ENCODE measurements at places on chromosomes 4 and X. TPM values are rescaled to one million over a fixed set of nuclear protein-coding genes. Genes with fewer than 3 reads are reported as not detected.

Gene SSX4B
- not detected for total RNA-seq

Gene WDR17
- total RNA-seq, result 0.83 TPM

Gene BST1
- 5.3 TPM for total RNA-seq

Gene CT45A5
- not detected for total RNA-seq

Gene RPL36A
- 1,679 TPM for total RNA-seq

Gene SCML2
- 1.7 TPM for total RNA-seq

Gene TLR2
- under 0.01 TPM for total RNA-seq

DNA sequence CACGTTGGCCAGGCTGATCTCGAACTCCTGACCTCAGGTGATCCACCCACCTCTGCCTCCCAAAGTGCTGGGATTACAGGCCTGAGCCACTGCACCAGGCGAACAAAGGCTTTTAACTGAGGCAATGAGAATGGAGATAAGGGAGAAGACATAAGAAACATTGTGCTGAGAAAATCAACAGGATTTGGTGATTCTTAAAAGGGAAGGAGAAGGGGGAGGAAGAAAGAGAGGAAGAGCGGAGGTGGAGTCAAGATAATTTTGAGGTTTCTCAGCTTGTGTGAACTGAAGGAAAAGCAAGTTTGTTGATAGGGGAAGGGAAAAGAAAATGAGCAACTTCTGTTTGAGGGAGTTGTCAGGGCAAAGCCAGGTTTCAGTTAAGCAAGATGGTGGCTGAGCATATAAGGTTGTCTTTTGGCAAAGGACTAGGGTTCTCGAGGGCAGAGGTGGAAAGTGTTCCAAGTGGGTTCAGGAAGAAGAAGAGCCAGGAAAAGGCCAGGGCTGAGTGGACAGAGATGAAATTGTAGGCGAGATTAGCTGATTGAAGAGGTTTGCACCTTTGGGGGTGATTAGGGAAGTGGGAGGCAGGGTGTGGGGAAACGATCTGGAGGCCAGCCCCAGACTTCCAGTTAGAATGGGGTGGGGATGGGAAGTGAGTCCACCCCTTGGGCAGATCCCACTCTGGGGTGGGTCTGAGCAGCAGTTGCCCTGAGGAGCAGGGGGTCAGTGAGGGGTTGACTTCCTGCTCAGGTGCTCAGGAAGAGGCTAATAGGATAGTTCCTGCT lies 7.8 kb downstream of the DOCK11 start:
- DNase-seq, result no peak

- no peak for DNase-seq
Measured at GRCh38 chrX:80014141-80014940, at the start of gene TBX22. Gene TBX22 (plus strand): TSS chrX:80014753. CDS start chrX:80022270, 7,517 bp downstream.

DNA sequence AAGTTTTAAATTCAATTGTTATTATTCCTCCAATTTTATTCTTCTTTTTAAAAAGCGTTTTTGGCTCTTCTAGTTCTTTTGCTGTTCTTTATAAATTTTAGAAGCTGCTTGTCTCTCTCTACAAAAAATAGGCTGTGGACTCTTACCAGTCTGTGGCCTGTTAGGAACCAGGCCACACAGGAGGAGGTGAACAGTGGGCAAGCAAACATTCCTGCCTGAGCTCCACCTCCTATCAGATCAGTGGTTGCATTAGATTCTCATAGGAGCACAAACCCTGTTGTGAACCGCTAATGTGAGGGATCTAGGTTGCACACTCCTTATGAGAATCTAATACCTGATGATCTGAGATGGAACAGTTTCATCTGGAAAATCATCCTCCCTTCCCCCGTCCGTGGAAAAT lies 23.1 kb downstream of the JADE3 start:
- DNase-seq, result no peak

- DNase-seq, result no peak
Measured at GRCh38 chrX:112735147-112735546, 55.4 kb upstream of the LHFPL1 start.

DNA sequence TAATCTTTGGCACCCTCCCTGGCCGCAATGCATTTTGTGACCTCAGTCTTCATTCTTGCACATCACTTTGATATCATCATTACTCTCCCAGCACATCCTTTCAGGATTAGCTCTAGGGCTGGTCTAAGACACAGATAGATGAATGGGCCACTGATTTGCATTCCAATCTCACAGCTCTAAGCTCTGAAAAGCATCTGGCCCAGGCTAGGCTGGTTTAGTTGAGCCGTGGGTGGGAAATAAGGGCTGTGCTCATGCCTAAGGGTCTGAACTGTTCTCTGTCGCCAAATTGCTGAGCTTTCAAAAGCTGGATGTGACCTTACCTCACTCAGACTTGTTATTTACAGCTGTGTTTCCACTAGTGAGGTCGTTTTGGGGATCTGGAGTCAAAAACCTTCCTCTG lies 30.0 kb upstream of the SLC9A7 start:
- peak; percentile 65 for DNase-seq

DNA sequence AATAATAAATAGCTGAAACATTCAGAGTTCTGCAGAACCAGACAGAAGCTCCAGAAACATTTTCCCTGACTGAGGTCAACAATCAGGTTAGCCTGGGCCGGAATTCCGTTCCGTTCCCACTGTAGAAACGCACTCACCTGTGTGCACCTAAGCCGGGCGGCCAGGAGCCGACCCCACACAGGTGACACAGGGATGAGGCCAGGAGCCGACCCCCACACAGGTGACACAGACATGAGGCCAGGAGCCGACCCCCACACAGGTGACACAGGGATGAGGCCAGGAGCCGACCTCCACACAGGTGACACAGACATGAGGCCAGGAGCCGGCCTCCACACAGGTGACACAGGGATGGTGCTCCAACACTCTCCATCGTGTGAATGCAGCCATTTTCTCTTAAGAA lies 21.9 kb downstream of the FAT1 start:
- no peak for DNase-seq

DNA sequence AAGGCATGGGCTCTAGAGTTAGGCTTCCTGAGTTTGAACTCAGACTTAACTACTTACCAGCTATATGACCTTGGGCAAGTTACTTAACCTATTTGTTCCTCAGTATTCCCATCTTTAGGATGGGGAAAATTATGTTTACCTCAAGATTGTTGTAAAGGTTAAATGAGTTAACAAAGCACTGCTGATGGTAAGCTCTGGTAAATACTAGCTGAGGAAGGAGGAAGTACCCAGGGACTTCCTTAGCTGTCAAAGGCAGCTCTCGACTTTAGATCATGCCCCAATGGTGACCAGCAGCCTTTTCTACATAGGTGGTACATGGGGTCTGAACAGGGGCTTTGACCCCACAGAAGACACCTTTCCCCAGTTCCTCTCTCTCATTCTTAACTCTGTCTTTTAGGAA lies 20.1 kb downstream of the ATP7A start:
- DNase-seq, result no peak

DNA sequence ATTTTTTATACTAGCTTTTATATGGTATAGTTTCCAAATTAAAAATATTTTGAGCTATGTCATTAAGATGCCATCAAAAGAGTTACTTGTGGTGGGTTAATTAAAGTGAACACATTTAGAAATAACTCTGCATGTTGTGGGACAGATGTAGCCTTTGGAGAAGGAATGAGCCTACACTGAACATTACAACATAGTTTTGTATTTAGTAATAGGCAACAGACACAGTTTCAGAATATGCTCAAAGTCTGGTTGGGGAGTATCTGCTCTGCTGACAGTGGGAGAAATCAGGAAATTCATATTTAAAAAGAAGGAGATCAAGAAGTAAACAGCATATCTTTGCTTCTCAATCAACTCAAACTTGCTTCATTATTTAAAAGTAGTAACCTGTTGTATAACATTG lies 23.7 kb downstream of the EMCN start:
- DNase-seq, result peak; percentile 35

DNA sequence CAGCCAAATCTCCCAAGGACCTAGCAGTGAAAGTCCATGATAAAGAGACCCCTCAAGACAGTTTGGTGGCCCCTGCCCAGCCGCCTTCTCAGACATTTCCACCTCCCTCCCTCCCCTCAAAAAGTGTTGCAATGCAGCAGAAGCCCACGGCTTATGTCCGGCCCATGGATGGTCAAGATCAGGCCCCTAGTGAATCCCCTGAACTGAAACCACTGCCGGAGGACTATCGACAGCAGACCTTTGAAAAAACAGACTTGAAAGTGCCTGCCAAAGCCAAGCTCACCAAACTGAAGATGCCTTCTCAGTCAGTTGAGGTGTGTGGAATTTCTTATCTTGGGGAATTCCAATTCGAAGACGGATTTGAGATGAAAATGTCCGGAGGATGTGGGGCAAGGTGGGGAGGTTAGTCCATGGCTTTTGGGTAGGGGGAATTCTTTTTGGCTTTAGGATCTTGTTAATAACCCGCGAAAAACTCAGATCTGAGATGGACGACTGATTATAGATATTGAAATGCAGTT lies 112.5 kb downstream of the AFF1 start:
- no peak for DNase-seq

- peak; percentile 54 for DNase-seq
Measured at GRCh38 chr4:47075262-47075661, 43.9 kb downstream of the GABRB1 start.

DNA sequence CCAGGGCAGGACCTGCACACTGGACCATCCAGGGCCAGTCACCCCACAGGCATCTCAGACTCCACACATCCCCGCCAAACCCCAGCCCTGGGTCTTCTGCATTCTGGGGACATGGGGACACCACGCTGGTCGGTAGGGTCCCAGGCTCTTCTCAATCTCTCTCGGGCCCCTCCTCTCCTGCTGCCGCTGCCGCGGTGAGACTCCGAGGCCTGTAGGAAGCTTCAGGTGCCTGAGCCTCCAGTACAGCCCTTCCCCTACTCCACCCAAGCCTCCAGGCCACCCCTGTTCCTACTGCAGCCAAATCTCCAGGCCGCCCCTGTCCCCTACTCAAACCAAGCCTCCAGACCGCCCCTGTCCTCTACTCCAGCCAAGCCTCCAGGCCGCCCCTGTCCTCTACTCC lies 5.5 kb upstream of the ASMT start:
- DNase-seq, result no peak

DNA sequence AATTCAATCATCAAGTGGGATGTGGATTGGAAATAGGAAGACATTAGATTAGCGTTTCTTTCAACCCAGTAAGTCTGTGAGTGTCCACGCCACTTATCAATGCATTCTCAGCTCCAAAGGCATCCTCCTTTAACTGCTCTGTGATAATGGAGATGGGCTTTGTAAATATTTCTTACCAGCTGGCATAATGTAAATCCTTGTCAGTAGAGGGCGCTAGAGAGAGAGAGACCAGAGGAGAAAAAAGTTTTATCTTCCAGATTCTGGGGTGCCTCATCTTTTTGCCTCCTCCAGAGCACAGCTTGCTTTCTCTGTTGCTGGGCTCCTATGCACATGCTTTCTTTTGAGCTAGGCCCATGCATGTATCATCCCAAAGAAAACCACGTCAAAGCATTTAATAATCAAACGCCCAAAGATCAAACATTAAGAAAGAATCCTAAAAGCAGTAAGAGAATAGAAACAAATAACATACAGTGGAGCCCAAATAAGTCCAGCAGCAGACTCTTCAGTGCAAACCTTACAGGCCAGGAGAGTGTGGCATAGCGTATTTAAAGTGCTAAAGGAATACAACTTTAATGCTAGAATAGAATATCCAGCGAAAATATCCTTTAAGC lies 9.6 kb upstream of the MTMR1 start:
- peak; percentile 33 for DNase-seq

DNA sequence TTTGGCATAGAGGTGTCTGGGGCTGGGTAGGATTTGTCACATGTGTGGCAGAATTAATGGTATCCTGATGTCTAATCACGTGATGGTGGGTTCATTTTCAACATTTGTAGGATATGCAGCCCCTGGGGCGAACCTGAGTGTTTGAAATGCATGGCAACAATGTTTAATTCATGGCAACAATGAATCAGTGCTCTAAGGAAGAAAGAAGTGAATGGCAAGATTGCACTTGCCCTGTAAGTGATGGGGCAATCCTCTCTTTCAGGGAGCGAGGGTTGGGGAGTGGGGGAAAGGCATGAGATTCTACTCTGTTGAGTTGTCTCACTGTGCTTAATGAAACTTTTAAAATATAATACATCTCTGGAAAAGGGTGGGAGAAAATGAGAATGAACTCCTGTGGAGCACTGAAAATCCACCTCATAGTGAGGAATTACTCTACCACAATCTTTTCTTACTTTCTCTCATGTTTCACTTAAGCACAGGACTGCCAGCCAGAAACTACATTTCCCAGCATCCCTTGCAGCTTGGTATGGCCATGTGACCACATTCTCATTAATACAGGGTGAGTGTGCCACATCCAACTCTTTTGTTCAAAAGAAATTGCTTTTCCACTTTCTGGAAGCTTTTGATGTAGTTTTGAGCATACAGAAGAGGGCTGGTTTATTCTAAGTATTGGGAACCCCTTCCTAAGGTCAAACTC lies 64.0 kb upstream of the PGM2 start:
- DNase-seq, result peak; percentile 36

GRCh38 chrX:30533266-30533665 lies 44.3 kb downstream of the TASL start:
- peak; percentile 32 for DNase-seq

GRCh38 chr4:159175989-159176375 lies 73.1 kb downstream of the RAPGEF2 start:
- DNase-seq, result no peak

- DNase-seq, result peak; percentile 91
Measured at GRCh38 chr4:83356899-83357661, 22.4 kb upstream of the HPSE start.

DNA sequence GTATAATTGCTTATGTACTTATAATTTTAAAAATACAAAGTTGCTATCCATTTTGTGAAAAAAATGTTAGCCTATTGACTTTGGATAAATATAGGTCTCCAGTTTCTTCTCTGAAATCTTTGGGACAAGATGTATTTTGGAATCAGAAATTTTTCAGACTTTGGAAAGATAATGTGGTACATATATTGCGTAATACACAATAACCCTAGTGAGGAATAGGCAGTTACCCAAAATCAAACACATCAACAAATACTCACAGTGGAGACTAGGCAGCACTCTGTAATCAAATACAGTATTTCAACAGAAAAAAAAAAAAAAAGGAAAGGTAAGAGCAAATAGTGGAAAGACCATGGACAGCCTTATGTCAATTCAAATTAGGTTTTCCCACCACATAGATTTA lies 796.8 kb downstream of the ADGRL3 start:
- DNase-seq, result no peak

DNA sequence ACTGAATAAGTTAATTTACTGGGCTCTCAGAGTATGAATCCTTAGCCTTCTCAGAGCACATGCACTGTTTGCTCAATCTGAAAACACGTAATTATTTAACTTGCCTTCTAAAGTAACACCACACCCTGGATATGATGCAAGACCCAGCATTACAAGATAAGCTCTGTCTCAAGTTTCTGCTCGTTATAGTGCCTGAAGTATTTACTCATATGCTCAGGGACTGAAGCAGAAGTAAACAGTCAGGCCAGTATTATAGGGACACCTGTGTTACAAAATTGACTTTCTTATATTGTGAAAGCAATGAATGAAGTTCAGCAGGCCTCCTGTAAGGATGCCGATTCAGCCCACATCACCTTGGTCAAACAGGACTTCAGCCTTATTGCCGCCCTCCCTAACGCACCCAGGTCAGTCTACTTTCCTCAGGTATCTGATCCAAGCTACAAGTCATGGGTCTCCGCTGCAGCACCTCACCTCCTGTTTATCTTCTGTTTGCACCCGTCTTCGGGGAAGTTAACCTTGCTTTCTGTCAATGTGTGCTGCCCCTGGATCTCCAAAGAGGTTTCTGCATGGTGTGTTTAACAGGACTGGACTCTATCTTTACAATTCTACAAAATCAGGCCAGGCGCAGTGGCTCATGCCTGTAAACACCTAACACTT lies 42.8 kb upstream of the KLF3 start:
- DNase-seq, result peak; percentile 87
